Smooth muscle cell of trachea (primary cell): ENCODE measurements at places on chromosomes 11 and 22. TPM values are rescaled to one million over a fixed set of nuclear protein-coding genes. Genes with fewer than 3 reads are reported as not detected.

Gene CSF2RB
- total RNA-seq, result 0.44 TPM in 1 of 2 replicates, not detected in the other

Gene ABCC8
- not detected in 2 replicates for total RNA-seq

Gene PKDREJ
- total RNA-seq, result under 0.01 TPM in 1 of 2 replicates, not detected in the other

Gene OR8G1
- total RNA-seq, result 0.17 TPM in 1 of 2 replicates, not detected in the other

Gene CARNS1
- 0.15 and 0.66 TPM in 2 replicates for total RNA-seq

Gene DDTL
- 1.6 and 2.0 TPM in 2 replicates for total RNA-seq

Gene CHRM1
- not detected in 2 replicates for total RNA-seq

Gene ACTN3
- 0.17 TPM in 1 of 2 replicates, not detected in the other for total RNA-seq

Gene GAB4
- total RNA-seq, result not detected in 2 replicates

Gene A4GALT
- 35.8 and 43.2 TPM in 2 replicates for total RNA-seq

Gene DUSP8
- total RNA-seq, result 0.33 and 0.87 TPM in 2 replicates

Gene SAA4
- not detected in 2 replicates for total RNA-seq

Gene SULT4A1
- 0.44 and 0.83 TPM in 2 replicates for total RNA-seq

Gene LGALS12
- not detected in 2 replicates for total RNA-seq

Gene ZNF280A
- under 0.01 and 0.15 TPM in 2 replicates for total RNA-seq

Gene SLC29A2
- 0.58 and 0.66 TPM in 2 replicates for total RNA-seq

Gene SIK2
- 16.0 and 23.8 TPM in 2 replicates for total RNA-seq

Gene MS4A6A
- 0.15 TPM in 1 of 2 replicates, not detected in the other for total RNA-seq

Gene PRG2
- not detected in 2 replicates for total RNA-seq

Gene C22orf15
- 1.6 and 3.1 TPM in 2 replicates for total RNA-seq

Gene TSSK2
- not detected in 2 replicates for total RNA-seq

Gene HMOX1
- total RNA-seq, result 217 and 768 TPM in 2 replicates

Gene FBLN1
- 274 and 726 TPM in 2 replicates for total RNA-seq

Gene SCN3B
- under 0.01 TPM in 1 of 2 replicates, not detected in the other for total RNA-seq

Gene CRYBA4
- not detected in 2 replicates for total RNA-seq

Gene ELFN2
- total RNA-seq, result under 0.01 TPM in 1 of 2 replicates, not detected in the other

Gene MAPK8IP2
- 0.29 and 0.50 TPM in 2 replicates for total RNA-seq

Gene OR51E2
- not detected in 2 replicates for total RNA-seq

Gene MYRF
- 0.15 and 0.17 TPM in 2 replicates for total RNA-seq

Gene AP1B1
- total RNA-seq, result 65.5 and 72.1 TPM in 2 replicates

Gene TUBA8
- total RNA-seq, result 0.66 TPM in 1 of 2 replicates, not detected in the other

Gene NCF4
- total RNA-seq, result not detected in 2 replicates

Gene LRRC51
- 6.4 and 8.1 TPM in 2 replicates for total RNA-seq

Gene NNMT
- total RNA-seq, result 185 and 367 TPM in 2 replicates

Gene PARVG
- total RNA-seq, result 0.17 TPM in 1 of 2 replicates, not detected in the other

Gene DDX25
- total RNA-seq, result not detected in 2 replicates

Gene TTC36
- total RNA-seq, result 0.15 and 1.3 TPM in 2 replicates

Gene RNF141
- 30.6 and 40.0 TPM in 2 replicates for total RNA-seq

Gene MS4A10
- total RNA-seq, result not detected in 2 replicates

Gene KDM4F
- not detected in 2 replicates for total RNA-seq

Gene MMP13
- not detected in 2 replicates for total RNA-seq

Gene PNPLA5
- 0.50 TPM in 1 of 2 replicates, not detected in the other for total RNA-seq

Gene LMO2
- not detected in 2 replicates for total RNA-seq

Gene HBE1
- total RNA-seq, result 0.29 and 0.33 TPM in 2 replicates

Gene CASP5
- total RNA-seq, result not detected in 2 replicates

Gene KRTAP5-2
- total RNA-seq, result not detected in 2 replicates

Gene MCAM
- total RNA-seq, result 2.3 and 9.7 TPM in 2 replicates

Gene CARD16
- total RNA-seq, result 15.3 and 26.3 TPM in 2 replicates

Gene CHRM4
- 0.15 and 0.33 TPM in 2 replicates for total RNA-seq

Gene KRTAP5-10
- not detected in 2 replicates for total RNA-seq

Gene THRSP
- total RNA-seq, result 0.15 TPM in 1 of 2 replicates, not detected in the other

Gene MS4A3
- total RNA-seq, result not detected in 2 replicates

Gene CD6
- total RNA-seq, result 0.66 TPM in 1 of 2 replicates, not detected in the other

Gene PIH1D2
- total RNA-seq, result 1.5 and 4.4 TPM in 2 replicates

Gene GGTLC3
- not detected in 2 replicates for total RNA-seq

Gene OR6T1
- not detected in 2 replicates for total RNA-seq

Gene TMEM86A
- under 0.01 and 0.83 TPM in 2 replicates for total RNA-seq

Gene CASP4
- 116 and 179 TPM in 2 replicates for total RNA-seq

Gene ADAMTS8
- total RNA-seq, result 0.87 and 8.9 TPM in 2 replicates
